ENCODE measurements at places on chromosomes 3 and 15.

- DNase-seq = no peak
- no peak overlapping the region for H3K27ac ChIP-seq
- H3K4me3 ChIP-seq = no peak overlapping the region
- H3K4me1 ChIP-seq = no peaks in the 10 kb centered on the region
- no peaks in the 10 kb centered on the region for H3K27me3 ChIP-seq
Observed at GRCh38 chr3:73772076-73772886, 147.5 kb upstream of the PDZRN3 start.

- H3K27me3 ChIP-seq = no peaks in the 10 kb centered on the region
- no peak overlapping the region for H3K27ac ChIP-seq
- no peaks in the 10 kb centered on the region for H3K4me1 ChIP-seq
- DNase-seq = no peak
- no peaks in the 10 kb centered on the region for H3K36me3 ChIP-seq
Observed at GRCh38 chr3:73469331-73469730, 155.4 kb downstream of the PDZRN3 start.

DNA sequence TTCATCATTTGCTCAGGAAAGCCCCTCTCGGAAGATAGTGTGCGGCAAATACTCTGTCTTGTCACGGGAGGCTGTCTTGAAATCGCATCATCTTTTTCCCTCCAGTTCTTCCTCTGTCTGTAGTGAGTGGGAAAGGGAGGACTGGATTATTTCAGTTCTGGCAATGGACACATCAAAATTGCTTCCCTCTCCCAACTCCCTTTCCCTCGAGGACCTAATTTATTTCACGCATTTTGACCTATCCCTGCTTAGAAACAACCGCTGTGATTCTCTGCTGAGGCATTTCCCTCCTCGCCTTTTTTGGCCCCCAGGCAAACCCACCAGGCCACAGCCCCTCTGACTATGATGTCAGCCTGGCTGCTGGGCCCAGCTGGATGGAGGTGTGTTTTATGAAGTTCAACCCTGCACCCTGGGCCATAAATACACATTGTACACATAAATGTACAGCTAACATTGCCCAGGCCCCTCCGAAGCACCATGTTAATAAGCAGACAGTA lies 138.7 kb upstream of the LRTM1 start:
- H3K27ac ChIP-seq = no peak overlapping the region
- no peaks in the 10 kb centered on the region for H3K27me3 ChIP-seq
- no peak for DNase-seq
- H3K4me3 ChIP-seq = no peak overlapping the region

DNA sequence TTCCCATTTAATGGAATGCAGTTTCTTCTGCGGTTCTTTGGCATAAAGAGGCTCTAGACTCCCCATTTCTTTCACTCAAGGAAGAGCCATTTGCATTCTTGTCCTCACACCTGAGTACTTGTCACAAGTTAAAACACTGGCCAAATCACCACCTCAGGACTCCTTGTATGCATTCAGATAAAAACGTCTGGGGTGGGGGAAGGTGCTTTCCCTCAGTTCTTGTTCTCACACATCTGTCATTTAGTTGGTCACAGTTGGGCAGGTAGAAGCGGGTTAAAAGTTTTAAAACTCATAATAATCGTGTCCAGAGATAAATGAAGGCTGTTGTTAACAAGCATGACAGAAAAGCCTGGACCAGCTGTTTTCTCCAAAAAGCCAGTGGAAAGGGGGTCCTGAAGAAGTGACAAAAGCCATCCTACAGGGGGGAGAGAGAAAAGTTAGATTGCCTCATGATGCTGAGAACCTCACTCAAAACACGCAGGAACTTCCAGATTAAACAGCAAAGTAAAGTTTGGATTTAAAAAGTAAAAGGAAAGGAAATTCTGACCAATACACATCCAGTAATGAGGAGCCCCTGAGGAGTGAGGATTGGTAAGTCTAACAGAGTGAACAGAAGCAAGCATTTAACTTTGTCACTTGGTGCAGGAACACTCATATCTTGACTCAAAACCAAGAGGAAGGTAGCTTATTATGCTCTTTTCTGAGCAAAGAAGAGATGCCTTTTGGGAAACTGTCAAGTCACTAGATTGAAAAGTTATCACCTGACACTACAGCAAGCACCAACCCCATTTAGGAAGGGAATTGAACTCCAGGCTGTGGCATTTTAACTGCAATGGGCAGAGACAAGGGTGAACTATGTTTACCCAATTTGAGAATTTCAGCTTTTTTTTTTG lies 2.8 kb downstream of the BCL2L10 start:
- H3K4me3 ChIP-seq = no peak overlapping the region
- H3K27me3 ChIP-seq = peaks cover 23% of the 10 kb centered on the region
- no peaks in the 10 kb centered on the region for H3K4me1 ChIP-seq
- H3K36me3 ChIP-seq = no peaks in the 10 kb centered on the region
- DNase-seq = no peak

DNA sequence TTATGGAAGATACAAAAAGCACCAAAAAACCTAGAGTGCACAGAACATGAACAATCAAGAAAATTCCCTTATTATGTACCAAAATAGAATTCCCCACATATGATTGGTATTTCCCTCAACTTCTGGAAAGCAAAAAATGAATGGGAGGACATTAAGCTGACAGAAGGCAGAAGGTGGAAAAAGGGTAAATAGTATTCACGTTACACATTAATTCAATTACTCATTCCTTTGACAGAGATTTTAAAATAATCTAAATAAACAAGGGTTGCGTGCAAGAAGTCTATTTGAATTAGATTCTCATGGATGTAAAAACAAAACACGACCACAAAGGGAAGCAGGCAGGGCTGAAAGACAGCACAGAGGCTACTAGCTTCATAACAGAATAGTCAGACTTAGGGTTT lies 260.5 kb upstream of the ZPLD1 start:
- peaks cover 1% of the 10 kb centered on the region for H3K4me1 ChIP-seq
- H3K27me3 ChIP-seq = no peaks in the 10 kb centered on the region
- no peaks in the 10 kb centered on the region for H3K36me3 ChIP-seq

- no peak overlapping the region for H3K27ac ChIP-seq
- DNase-seq = no peak
- H3K4me3 ChIP-seq = no peak overlapping the region
- H3K36me3 ChIP-seq = no peaks in the 10 kb centered on the region
Observed at GRCh38 chr3:186187401-186188275, 78.7 kb upstream of the ETV5 start.

Measured in CD8-positive, alpha-beta memory T cell (primary cell).